Renal pelvis (tissue), 12 donors: ENCODE measurements at places on chromosomes 12 and 14. TPM values are rescaled to one million over a fixed set of nuclear protein-coding genes. Genes with fewer than 3 reads are reported as not detected.

Gene GALNT8
- 4.0 TPM for polyA plus RNA-seq

Gene EPYC
- polyA plus RNA-seq: not detected

Gene FAM181A
- polyA plus RNA-seq: not detected

GRCh38 chr14:69827560-69827959 is 30.5 kb upstream of the SLC10A1 start:
- DNase-seq: no peak

- DNase-seq: peak; percentile 14
Observed at GRCh38 chr12:43776498-43776897, 17.7 kb downstream of the IRAK4 start.

- DNase-seq: no peak
Observed at GRCh38 chr12:52358575-52359350, 8.5 kb downstream of the KRT85 start.

DNA sequence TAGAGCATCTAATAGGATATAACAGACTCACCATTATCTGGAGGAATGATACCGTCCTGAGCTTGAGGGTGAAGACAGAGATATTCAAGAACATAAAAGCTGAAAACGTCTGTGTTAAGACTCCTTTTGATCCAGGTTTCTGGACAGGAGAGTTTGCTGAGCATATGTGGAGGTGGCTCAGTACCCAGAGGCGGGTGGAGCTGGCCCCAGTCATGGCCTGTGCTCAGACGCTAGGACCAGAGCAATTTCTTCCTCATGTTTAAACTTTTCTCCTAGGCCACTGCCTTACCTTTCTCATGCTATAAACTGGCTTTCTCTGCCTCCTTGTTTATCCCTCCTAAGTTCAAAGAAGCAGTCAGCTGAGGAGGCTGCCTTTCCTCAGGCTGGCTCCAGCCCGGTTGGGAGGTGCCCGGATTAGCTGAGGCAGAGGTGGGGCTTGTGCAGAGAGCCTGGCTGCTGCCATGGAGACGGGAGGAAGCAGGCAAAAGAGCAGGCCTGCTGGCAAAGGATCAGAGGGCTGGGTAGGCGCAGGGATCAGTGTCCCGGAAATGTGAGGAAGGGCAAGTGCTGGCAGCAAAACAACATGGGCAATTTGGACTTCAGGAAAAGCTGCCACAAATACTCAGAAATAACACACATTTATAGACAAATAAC is 13.7 kb downstream of the COA8 start:
- peak; percentile 88 for DNase-seq

- peak; percentile 37 for DNase-seq
Observed at GRCh38 chr12:46382408-46382963, 9.9 kb upstream of the SLC38A2 start.

DNA sequence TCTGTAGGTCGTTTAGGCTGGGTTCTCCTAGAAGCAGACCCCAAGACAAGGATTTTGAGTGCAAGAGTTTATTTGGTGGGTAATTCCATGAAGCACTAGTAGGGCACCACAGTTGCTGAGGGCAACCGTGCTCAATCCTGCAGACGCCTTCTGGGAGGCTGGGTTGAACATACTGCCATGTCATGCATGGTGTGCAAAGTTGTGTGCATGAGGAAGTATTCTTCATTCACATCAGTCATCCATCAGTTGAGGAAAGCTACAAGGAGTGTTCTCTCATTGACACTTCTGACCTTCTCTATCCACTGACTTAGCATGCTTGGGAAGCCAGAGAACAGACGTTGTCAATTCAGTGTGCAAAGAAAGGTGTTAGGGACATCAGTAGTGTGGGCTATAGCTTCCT is 179.2 kb downstream of the PTPN11 start:
- DNase-seq: no peak

GRCh38 chr14:69285661-69286255 is 25.8 kb downstream of the GALNT16 start:
- DNase-seq: no peak
